ENCODE measurements at places on chromosomes 2 and 18.

- no peak for DNase-seq
Measured at GRCh38 chr18:78564030-78564429, 415.6 kb upstream of the SALL3 start.

DNA sequence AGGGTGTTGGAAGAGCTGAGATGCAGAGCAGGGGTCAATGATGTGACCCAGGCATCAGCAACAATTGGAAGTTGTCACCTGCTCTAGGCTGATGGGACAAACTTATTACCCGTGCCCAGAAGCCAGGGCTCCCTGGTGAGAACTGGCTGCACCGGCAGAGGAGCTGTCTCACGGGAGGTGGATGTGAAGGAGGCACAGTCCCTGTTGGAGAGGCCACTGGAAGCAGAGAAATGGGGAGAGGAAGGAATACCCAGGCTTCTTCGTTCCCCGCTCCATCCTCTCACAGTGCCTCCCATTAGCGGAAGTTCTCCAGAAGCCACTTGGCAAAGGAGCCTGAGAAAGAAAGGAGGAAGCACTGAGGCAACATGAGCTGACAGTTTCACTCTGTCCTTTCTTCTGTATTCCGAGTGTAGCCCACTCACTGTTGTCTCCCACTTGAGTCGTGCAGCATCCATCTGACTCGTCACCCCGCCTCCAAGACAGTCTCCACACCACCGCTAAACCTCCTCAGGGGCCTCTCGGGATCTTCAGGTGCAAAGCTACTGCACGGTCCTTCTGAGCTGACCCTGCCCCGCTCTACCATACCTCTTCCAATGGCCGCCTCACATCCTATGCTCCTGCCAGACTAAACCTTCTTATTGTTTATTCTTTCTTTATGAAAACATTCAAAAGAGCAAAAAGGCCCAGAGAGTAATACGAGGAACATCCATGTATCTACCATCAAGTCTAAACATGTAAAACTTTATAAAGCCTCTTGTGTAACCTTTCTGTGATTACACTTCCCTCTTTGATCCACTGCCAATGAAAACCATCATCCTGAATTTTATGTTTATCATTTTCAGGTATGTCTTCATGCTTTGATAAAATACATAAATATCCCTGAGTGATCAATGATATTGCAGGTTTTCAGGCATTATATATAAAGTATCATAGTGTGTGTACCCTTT, 19.1 kb upstream of the AFTPH start:
- no peak for DNase-seq

DNA sequence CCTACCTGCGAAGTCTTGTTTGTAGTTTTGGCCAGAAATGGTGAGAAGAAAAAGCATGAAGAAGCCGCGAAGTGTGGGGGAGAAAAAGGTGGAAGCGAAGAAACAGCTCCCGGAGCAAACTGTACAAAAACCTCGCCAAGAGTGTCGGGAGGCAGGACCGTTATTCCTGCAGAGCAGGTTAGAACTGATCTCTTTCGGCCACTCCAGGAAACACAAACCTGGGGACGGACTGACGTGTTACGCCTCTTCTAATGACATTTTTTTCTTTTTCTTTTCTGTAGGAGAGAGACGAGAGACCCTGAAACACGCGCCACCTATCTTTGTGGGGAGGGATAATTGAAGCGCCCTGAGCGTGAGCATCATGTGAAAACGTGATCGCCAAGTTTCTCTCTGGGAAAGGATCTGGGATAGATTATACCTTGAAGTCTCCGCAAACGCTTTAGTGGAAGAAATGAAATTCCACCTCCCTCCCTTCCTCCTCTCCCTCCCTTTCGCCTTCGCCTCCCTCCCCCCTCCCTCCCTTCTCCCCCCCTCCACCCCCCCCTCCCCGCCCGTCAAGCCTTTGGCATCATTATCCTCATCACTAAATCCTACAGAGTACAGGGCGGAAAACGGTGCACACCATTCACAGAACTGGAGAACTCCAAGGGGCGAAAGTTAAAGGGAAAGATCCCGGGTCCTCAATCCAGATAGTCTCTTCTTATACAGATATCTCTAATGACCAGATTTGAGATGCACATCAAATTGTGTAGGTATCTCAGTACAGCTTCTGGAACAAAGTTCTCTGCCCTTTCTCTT, at the start of gene ZEB2:
Gene ZEB2 (minus strand): TSS at position 186 of the 798 bp plus-strand sequence. CDS start 2,769 bp downstream, outside the sequence.
- DNase-seq, result peak; percentile 48

DNA sequence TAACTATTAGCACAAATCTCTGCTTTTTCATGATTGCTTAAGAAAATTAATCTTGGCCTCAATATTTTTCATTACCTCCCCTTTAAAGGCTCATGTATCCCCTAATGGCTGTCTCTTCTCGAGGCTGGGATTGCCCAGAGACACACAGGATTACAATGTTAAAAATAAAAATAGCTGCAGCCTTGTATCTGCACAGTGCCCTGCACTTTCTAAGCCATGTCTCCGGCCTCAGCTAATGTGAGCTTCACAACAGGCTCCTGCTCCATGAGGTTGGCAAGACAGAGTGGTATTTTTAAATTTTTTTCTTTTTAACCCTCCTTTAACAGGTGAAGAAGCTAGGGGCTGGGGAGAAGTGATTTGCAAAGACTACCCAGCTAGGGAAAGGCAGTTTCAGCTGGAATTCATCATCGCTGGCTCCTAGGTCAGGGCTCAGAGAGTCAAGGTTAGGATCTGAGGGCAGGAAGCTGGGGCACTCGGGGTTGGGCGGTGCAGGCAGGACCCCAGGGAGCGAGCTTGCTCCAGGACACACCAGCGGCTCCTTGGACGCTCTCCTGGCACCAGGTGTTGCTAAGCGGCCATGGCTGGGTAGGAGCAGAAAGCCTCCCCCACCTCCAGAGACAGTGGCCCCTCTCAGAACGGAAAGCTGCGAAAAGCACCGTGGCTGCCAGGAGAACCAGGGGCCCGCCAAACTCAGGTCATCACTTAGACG, 135.6 kb downstream of the SMAD2 start:
- no peak for DNase-seq

Measured in NCI-H2081 (cell line).